ENCODE measurements at places on chromosomes 6 and 20.

DNA sequence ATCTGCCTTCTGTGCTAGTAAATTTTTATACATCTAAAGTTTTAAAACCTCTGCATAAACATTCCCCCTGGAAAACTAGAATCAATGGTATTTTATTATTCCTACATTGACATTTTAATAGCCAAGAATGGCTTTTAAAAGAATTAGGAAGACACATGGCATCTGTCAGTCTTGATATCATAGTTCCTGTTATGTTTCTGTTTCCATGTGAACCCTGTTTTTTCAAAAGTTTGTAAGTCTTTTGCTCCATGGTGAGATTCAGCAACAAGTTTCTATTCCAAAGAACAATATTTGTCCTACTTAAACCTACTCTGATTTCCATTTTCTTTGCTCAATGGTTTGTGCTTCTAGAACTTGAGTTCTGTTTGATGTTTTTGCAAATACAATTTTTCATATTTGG, 95.2 kb downstream of the PLEKHG1 start:
- DNase-seq: no peak

GRCh38 chr6:111530667-111531066, 47.6 kb upstream of the REV3L start:
- no peak for DNase-seq

DNA sequence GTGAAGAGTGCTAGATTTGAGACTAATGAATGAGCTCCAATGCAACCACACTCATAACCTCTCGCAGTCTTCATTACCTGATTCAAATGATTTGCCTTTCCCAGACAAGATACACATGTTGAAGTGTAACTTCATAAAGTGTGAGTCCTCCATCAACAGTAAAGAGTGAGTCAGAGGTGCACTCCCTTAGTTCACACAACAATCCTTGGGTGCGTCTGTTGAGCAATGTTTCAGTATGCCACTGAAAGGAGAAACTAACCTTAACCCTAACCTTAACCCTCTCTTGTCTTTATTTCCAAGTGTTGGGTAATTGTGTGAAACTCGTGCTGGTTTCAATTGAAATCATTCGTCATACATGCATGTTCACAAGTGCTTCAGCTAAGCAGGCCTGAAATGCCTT, 21.0 kb upstream of the RIN2 start:
- no peak for DNase-seq

DNA sequence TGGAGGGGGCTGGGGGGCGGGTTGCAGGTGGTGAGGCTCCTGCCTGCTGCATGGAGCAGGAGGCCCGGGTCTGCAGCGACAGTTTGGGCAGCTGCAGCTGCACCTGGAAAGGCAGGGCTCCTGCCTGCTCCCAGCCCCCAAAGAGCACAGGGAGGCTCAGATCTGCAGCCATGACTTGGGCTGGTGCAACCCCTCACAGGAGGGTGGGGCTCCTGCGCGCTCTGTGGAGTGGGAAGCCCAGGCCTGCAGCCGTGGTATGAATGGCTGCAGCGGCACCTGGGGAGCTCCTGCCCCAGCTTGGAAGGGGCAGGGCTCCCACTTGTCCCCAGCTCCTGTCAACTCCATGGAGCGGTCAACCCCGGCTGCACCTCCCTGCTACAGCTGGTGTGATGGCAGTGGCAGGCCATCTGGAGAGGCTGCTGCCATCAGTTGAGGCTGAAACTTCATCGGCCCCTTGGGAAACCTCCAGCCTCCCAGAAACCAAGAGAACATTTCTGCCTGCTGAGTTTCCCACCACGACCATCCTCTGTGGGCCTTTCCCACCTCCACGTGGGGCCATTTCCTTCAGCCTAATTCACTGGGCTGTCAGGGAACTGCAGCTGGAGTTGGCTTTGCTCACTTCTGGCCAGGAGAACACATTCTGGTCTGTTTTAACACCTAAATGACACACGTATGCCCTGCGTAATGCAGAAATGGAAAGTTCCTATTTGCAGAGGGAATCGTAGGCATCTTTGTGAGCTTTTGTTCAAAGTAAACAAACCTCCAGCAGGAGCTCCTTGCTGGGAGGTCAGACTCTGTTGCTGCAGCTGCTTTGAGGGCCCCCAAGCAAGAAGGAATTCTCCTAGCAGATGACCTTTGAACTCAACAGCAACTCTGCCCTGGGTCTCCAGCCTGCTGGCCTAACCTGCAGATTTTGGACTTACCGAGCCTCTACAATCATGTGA, 429.0 kb downstream of the PREX1 start:
- no peak for DNase-seq

DNA sequence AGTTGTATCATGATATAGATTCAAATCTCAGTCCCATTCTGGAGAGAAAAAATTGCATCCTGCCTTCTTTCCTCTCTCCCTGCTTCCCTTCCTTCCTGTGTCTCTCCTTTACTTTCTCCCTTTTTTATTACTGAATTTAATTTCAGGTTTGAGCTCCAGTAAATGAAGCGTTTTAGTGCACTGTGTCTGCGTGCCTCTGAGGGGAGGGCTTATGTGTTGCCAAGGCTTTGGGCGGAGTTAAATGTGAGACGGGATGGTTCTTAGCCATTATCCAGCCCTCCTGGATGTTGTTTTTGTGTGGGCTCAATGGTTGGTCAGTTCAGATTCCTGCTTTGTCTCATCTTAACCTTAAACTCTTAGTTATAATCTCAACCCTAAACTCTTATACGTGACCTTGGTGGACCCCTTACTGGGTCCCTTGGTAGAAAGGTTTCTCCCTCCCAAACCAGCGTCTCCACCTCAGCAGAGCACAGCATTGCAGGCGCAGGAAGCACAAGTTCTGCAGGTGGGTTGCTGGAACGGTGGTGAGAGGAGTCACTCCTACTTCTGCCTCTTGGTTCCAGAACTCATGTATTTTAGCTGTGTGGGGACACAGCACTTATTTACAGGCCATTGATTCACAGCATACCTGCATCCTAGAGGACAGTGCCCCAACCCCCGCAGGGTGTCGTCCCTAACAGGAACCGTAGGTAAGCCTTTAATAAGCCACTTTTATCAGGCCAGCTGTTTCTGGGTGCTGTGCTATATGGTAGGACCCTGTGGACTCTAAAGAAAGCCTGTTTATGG, 68.5 kb downstream of the DNAH8 start:
- DNase-seq: no peak

- no peak for DNase-seq
Observed at GRCh38 chr6:47163536-47163935, 121.4 kb upstream of the ADGRF1 start.

GRCh38 chr6:55604021-55604420, 25.0 kb upstream of the HMGCLL1 start:
- DNase-seq: no peak

DNA sequence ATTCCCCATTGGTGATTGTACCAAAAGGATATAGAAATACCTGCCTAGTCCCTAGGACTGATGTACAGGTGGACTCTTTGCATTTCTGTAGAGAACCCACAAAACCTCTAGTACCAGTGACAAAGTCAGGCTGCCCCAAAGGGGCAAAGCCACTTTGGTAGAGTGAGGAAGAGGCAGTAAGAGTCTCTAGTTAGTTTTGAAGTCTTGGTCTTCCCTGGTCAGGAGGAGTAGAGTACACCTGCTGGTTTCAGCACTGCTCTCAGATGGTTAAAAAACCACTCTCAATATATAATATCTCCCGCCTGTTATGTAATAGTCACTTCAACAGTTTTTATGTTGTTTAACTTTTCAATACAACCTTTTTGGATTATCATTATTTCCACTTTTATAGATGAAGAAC, 344.9 kb downstream of the CDKAL1 start:
- no peak for DNase-seq

- no peak for DNase-seq
Observed at GRCh38 chr6:121794630-121795029, 359.2 kb downstream of the GJA1 start.

DNA sequence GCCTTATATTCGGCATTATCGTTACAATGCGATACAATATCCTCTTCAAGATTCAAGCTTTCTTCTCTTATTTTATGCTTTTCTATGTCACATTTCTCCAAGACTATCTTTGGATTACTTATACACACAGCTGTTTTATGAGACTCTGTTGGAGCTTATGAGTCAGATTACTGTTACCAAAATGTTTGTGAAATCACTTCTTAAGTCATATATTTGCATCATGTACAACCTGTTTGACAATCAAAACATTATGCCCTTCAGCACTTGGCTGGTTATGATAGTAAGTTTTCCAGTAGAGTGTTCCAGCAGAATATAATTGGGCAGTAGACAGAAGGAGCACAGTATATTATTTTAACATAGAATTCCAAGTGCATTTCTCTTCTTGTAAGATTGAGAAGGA, 35.2 kb downstream of the BMP6 start:
- no peak for DNase-seq

GRCh38 chr6:28161410-28162079, 19.9 kb downstream of the ZKSCAN8 start:
- DNase-seq: peak; percentile 56

- DNase-seq: no peak
Observed at GRCh38 chr20:38579219-38579910, 1.6 kb upstream of the ADIG start.

GRCh38 chr6:101832371-101832770, 438.9 kb downstream of the GRIK2 start:
- DNase-seq: no peak
